ENCODE measurements at places on chromosomes 12 and 14. TPM values are rescaled to one million over a fixed set of nuclear protein-coding genes. Genes with fewer than 3 reads are reported as not detected.

- no peaks in the 10 kb centered on the region for H3K4me1 ChIP-seq
- H3K27me3 ChIP-seq, result no peaks in the 10 kb centered on the region
- DNase-seq, result no peak
- no peak overlapping the region for H3K4me3 ChIP-seq
Observed at GRCh38 chr14:45298423-45299117, 45.6 kb upstream of the MIS18BP1 start.

DNA sequence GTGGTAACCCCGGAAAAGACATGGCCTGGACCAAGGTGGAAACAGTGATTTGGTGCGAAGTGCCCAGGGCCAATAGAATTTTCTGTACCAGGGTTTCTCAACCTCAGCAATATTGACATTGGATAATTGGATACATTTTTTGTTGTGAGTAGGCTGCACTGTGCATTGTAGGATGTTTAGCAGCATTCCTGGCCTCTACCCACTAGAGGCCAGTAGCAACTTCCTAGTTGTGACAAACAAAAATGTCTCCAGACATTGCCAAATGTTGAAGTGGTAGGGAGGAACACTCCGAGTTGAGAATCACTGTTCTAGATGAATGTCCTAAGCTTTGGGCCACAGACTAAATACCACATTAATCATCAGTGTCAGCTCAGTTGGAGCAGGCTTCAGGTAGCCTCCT, 6.2 kb upstream of the CGRRF1 start:
- no peak overlapping the region for H3K27ac ChIP-seq
- peaks cover 7% of the 10 kb centered on the region for H3K4me1 ChIP-seq
- H3K36me3 ChIP-seq, result no peaks in the 10 kb centered on the region
- H3K4me3 ChIP-seq, result no peak overlapping the region
- H3K27me3 ChIP-seq, result no peaks in the 10 kb centered on the region
- DNase-seq, result no peak

GRCh38 chr12:32125455-32126084, 18.9 kb downstream of the BICD1 start:
- no peaks in the 10 kb centered on the region for H3K36me3 ChIP-seq
- no peaks in the 10 kb centered on the region for H3K27me3 ChIP-seq
- H3K4me1 ChIP-seq, result no peaks in the 10 kb centered on the region
- DNase-seq, result no peak
- H3K27ac ChIP-seq, result no peak overlapping the region
- H3K4me3 ChIP-seq, result no peak overlapping the region

GRCh38 chr14:29220072-29220471, 453.5 kb downstream of the FOXG1 start:
- H3K27ac ChIP-seq, result no peak overlapping the region
- H3K4me3 ChIP-seq, result no peak overlapping the region
- H3K4me1 ChIP-seq, result no peaks in the 10 kb centered on the region
- no peak for DNase-seq
- H3K36me3 ChIP-seq, result no peaks in the 10 kb centered on the region

DNA sequence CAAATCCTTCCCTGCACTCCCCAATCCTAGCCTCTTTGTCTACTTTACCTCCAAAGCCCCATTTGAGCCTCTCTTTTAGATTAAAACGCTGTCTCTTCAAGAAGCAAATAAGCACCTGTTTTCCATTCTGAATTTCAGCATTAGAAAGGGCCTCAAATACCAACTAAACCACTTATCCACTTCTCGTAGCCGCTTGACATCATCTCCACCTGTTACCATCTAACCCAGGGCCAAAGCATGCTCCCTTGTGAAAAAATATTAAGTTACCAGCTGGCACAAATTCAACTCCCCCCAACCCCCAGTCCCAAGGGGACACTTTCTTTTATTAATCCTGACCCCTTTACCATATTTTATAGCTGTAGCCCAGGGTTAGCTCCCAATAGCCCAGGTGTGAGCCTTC, 43.1 kb downstream of the GPHB5 start:
- H3K27ac ChIP-seq, result no peak overlapping the region
- H3K4me3 ChIP-seq, result no peak overlapping the region
- no peaks in the 10 kb centered on the region for H3K4me1 ChIP-seq

GRCh38 chr12:73629893-73630831, 907.5 kb upstream of the ATXN7L3B start:
- no peak for DNase-seq
- no peaks in the 10 kb centered on the region for H3K36me3 ChIP-seq
- no peak overlapping the region for H3K27ac ChIP-seq
- H3K4me1 ChIP-seq, result no peaks in the 10 kb centered on the region
- H3K4me3 ChIP-seq, result no peak overlapping the region

DNA sequence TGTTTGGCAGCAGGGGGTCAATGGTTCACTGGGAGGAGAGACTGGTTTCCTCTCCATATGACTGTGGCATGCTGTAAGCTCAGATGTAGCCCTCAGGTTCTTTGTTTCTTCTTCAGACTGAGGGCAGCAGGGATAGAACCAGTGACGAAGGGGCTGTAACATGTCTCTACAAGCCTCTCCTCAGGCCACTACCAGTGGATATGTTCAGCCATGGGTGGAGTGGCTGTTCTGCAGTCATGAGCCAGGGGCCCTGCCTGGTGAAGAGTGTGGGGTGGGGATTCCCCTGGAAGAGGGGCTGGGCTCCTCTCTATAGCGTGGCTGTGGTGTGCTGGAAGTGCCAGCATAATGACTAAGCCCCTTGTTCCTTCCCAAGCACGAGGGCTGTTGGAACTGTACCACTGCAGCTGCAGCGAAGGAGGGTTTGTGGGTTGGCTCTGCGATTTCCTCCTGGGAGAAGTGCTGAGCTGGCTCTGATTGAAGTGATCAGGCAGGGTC, 55.8 kb downstream of the CMAS start:
- H3K36me3 ChIP-seq, result no peaks in the 10 kb centered on the region
- H3K4me1 ChIP-seq, result peaks cover 13% of the 10 kb centered on the region
- no peak for DNase-seq
- no peak overlapping the region for H3K4me3 ChIP-seq
- H3K27ac ChIP-seq, result no peak overlapping the region

The SLC4A8 gene
- total RNA-seq, result 1.7 TPM

DNA sequence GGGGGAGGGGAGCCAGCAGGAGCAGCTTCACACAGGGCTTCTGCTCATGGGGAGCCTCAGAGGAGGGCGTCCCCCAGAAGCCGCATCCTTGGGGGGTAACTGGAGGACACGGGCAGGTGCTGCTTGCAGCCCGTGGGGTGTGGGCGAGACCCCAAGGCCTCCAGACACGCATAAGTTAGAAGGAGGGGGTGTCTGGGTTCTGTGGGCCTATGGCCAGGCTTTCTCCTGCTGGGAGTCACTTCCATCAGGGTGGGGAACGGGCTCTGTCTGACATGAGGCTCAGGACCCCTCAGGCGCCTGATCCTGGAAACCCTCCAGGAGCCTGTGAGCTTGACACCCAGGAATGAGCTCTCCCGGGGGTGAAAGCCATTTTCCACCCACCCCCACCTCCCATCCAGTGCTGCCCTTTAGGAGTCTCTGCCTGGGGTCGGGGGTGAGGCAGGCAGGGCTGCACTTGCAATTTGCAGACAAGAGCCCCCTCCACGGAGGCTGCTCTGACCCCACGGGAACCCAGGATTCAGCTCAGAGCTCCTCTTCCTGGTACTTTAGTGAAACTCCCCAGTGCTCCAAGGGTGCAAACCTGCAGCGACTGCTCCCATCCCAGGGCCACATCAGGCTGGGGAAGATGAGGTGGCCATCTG, 325.7 kb downstream of the ADGRD1 start:
- H3K36me3 ChIP-seq, result no peaks in the 10 kb centered on the region
- no peak overlapping the region for H3K27ac ChIP-seq
- H3K4me3 ChIP-seq, result no peak overlapping the region
- no peaks in the 10 kb centered on the region for H3K4me1 ChIP-seq
- peak; percentile 19 for DNase-seq
- peaks cover 8% of the 10 kb centered on the region for H3K27me3 ChIP-seq

DNA sequence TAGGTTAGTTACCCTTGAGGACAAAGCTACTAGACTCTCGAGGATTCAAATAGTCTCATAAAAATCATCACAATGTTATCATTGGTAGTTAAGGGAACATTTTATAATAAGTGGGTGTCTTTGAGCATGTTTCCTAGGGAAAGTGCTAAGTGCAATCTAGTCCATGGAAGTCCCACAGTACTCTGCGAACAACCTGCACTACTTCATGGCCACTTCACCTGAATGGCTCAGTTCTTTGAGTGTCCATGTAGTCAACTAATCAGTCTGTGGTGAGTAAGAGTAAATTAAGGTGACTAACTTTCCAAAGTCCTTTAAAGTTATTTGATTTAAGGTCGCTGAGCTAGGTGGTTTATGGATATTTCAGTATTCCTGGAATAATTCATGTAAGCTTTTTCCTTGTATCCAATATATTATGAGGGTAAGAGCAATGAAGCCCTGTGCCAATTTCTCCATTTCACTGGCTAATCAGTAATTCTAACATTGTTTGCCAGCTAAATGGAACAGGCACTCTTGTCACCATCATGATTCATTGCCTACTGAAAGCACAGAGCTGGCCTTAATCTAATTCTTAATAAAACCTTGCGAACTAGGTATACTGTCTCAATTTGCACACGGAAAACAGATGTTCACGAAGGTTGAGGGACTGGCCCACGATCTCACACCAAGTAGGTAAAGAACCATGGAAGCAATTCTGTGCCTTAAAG, 495.1 kb downstream of the APAF1 start:
- no peaks in the 10 kb centered on the region for H3K36me3 ChIP-seq
- no peaks in the 10 kb centered on the region for H3K4me1 ChIP-seq
- DNase-seq, result no peak
- H3K27me3 ChIP-seq, result no peaks in the 10 kb centered on the region

DNA sequence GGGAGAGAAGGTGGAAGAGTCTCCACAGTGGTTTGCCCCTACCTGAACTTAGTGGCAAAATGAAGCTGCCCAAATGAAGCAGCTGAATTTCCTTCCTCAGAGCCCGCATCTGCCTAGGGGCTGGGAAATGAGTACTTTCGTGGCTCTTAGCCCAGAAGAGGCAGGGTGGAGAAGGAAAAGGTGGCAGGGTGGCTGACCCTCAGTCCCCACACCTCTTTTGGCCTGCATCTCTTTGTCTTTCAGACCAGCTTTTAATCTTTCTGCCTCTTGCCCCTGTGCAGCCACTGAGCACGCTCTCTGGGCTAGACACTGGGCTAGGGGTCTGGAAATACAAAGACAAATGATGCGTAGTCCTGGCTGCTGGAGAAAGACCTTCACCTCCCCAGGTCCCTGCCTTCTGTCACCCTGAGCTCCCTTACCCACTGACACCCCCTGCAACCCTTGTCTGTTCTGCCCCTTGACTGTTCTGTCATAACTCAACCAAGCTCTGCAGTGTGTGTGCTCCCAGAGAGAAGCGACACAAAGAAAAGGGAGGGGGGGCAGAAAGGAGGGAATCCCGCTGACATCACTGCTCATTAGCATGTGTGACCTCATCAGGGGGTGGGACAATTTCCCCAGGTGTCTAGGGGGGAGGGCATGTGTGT, 371 bp upstream of the REM2 start:
- H3K27me3 ChIP-seq, result no peaks in the 10 kb centered on the region
- H3K27ac ChIP-seq, result no peak overlapping the region
- H3K4me3 ChIP-seq, result no peak overlapping the region
- DNase-seq, result no peak

DNA sequence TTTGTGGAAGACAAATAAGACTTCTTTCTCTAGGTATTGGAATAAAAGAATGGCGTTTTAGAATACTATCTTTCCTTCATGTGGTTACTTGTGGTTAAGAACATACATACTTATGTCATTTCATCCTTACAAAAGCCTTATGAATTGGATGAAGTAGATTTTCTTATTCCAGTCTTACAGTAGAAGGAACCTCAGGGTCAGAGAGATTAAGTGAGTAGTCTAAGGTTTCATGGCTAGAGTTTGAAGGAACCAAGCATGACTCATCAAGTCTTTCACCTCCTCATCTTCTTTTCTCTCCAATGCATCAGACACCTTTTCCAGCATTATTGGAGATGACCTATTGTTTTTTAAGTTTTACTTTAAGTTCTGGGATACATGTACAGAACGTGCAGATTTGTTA, 92.9 kb upstream of the NEDD1 start:
- H3K4me1 ChIP-seq, result no peaks in the 10 kb centered on the region
- no peaks in the 10 kb centered on the region for H3K36me3 ChIP-seq
- no peak overlapping the region for H3K27ac ChIP-seq
- H3K4me3 ChIP-seq, result no peak overlapping the region

- no peaks in the 10 kb centered on the region for H3K27me3 ChIP-seq
- no peaks in the 10 kb centered on the region for H3K36me3 ChIP-seq
- no peak overlapping the region for H3K27ac ChIP-seq
- DNase-seq, result no peak
- H3K4me1 ChIP-seq, result no peaks in the 10 kb centered on the region
- no peak overlapping the region for H3K4me3 ChIP-seq
Observed at GRCh38 chr14:78725086-78725485, 554.9 kb downstream of the NRXN3 start.

- no peaks in the 10 kb centered on the region for H3K27me3 ChIP-seq
- H3K4me3 ChIP-seq, result no peak within 1 kb of the TSS
- H3K27ac ChIP-seq, result peak within 1 kb of the TSS; percentile 63
Observed at GRCh38 chr12:109115758-109116610, at the start of gene ACACB. TSS of gene ACACB (plus strand) at chr12:109116587. CDS start at chr12:109139406, 22,819 bp downstream.
